ENCODE measurements at places on chromosomes 1 and 21.

- DNase-seq: peak; percentile 25
Observed at GRCh38 chr1:210143465-210144062, 89.0 kb upstream of the SERTAD4 start.

GRCh38 chr1:27503844-27504587, 14.0 kb upstream of the WASF2 start:
- DNase-seq: no peak

- DNase-seq: no peak
Observed at GRCh38 chr21:42194863-42195262, 24.1 kb upstream of the ABCG1 start.

DNA sequence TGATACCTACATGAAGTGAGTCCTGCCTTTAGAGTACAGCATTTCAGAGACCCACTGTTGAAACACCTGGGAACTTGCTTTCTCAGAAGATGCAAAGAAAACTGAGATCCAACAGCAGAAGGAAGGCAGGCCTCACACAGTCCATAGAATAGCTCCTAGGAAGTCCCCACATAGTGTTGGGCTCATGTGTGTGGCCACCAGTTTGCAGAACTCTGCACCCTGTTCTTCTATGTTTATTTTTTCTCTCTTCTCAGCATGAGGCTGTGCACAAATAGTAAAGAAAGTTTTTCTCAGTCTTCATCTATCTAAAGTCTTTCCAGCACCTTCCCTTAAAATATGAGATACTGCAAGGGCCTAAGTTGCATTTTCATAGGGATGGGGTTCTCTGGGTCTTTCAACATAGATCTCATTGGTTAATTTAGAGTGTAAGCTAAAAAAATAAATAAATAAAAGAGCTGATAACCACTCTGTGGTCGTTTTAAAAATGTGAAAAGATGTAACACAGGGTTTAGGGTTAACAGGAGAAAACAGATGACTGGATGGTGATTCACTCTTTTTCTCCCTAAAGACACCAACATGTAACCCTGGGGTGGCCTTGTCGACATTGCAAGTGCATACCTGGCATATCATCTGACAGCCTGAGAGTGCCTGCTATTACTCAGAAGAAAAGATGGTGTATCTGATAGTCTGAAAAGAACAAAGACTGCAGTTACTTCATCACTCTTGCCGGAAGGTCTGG, 94.6 kb downstream of the ZC3H11B start:
- no peak for DNase-seq

- DNase-seq: no peak
Observed at GRCh38 chr21:16037421-16037955, 307.7 kb downstream of the USP25 start.

- DNase-seq: peak; percentile 41
Observed at GRCh38 chr1:110210604-110211495, 736 bp downstream of the KCNC4 start.

Measured in activated gamma-delta T cell treated with Interleukin-2 at 50 U/mL for 16 hours (primary cell).